ENCODE measurements at places on chromosomes 1 and 21.

DNA sequence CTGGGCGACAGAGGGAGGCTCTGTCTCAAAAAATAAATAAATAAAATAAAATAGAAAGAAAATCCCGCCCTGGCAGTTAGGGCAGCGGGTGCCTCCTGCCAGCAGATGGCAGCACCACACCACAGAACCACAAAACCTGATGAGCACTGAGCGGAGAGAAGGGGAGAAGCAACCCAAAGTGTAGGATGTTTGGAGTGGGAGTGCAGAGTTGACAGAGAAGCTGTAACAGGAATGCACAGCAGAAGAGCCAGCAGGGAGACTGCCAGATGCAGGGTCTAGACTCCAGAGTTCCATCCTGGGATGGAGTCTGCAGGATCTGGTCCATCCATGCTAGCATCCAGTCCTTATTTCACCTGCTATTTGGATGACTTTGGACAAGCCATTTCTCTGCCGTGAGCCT is 29.7 kb upstream of the KIRREL1 start:
- DNase-seq, result peak; percentile 47

GRCh38 chr21:46247699-46248421 is 19.3 kb upstream of the LSS start:
- DNase-seq, result no peak

DNA sequence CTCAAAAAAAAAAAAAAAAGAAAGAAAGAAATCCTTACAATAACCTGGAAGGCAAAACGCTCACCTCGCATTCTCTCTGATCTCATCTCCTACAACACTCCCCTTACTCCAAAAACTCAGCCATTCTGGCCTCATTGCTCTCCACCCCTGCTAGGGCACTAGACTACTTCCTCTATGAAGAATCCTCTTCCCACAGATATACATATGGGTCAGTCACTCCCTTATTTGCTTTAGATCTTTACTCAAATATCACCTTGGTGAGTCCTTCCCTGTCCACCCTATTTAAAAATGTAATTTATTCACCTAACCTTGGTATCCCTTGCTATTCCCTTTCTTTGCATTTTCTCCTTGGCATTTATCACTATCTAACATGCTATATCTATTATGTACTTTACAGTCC is 24.6 kb upstream of the KIF1B start:
- no peak for DNase-seq

DNA sequence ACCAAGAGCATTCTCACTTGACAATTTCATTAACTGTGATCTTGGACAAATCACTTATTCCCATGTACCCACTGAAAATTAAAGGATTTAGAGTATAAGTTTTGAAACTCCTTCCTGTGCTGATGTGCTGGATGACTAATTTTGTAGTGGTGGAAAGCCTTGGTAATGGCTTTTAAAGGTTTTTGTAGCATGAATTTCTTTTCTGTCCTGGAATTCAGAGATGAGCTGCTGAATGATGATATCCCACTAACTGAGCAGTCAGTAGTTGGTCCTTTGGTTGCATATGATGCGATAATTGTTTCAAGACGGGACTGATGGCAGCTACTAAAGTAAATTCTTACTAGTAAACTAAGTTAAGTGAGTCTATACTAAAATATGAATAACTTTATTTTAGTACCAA is 5.2 kb downstream of the RPL5 start:
- DNase-seq, result no peak

DNA sequence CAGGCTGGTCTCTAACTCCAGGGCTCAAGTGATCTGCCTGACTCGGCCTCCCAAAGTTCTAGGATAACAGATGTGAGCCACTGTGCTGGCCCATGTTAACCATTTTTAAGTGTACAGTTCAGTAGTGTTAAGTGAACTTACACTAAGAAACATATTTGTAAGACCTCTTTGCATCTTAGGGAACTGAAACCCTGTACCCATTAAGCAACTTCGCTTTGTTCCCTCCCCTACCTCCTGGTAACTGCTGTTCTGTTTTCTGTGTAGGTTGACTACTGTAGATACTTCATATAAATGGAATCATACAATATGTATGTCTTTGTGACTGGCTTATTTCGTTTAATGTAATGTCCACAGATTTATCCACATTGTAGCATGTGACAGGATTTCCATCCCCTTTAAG is 11.0 kb downstream of the NUDC start:
- DNase-seq, result no peak

- DNase-seq, result no peak
Measured at GRCh38 chr1:11925938-11926292, 312 bp downstream of the KIAA2013 start.

GRCh38 chr1:61754545-61754944 is 12.3 kb downstream of the PATJ start:
- DNase-seq, result peak; percentile 31

DNA sequence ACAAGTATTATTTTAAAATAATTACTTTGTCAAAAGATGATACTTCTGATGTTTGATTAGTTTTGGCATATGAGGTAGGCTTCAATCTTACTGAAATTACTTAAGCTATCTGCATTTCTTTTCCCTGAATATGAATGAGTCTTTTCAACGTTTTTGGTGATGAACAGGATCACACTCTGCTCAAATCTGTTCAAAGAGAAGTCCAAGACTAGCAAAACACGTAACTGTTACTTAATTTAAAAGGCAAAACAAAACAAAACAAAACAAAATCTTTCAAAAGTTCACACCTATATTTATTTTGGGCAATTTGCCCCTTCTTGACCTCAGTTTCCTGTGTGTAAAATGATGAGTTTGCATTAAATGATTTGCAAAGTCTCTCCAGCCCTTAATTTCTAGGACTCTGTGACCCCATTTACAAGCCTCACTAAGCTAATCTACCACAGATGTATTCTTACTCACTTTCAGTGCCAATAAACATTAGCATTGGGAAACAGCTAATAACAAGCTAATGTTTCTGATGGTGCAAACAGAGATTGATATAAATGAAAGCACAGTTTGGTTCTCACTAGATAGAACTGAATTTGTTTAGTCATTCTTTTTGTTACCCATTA is 865.4 kb downstream of the LTN1 start:
- no peak for DNase-seq

GRCh38 chr1:173405834-173406233 is 71.3 kb upstream of the PRDX6 start:
- DNase-seq, result no peak

DNA sequence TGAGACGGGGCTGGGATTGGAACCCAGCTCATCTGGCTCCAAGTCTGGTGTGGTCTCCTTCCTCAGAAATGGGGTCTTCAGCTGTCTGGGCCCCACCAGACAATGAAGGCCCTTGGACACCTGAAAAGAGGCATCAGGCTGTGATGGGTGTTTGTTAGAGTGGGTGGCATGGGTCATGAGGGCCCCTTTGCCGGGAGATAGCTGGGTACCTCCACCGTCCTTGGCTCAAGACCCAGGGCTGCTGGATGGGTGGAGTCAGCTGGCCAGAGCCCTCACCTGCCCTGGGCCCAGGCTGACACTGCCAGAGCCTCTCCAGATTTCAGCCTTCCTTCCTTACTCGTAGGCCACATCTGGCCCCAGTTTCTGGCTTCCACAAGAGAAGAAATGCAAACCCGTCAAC is 13.4 kb upstream of the TTC22 start:
- DNase-seq, result no peak

GRCh38 chr1:160972939-160973338 is 18.3 kb upstream of the ITLN2 start:
- DNase-seq, result no peak

DNA sequence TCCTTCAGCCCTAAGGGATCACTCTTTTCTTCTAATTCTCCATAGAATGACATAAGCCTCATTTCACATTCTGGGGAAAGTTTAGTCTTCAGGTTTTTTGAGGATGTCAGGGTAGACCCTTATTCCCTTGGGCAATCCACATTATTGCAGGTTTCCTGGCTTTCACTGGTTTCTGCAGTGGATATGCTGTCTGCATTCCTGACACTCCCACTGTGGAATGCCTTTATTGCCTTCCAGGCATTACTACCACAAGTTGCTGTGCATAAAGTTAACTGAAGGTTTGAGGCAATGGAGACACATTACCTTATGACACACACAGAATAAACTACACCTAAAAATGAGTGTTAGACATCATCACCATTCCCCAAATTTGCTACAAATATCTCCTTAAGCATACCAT is 12.7 kb downstream of the FASLG start:
- DNase-seq, result no peak

GRCh38 chr1:118785246-118785645 is 202.9 kb downstream of the TBX15 start:
- peak; percentile 2 for DNase-seq

DNA sequence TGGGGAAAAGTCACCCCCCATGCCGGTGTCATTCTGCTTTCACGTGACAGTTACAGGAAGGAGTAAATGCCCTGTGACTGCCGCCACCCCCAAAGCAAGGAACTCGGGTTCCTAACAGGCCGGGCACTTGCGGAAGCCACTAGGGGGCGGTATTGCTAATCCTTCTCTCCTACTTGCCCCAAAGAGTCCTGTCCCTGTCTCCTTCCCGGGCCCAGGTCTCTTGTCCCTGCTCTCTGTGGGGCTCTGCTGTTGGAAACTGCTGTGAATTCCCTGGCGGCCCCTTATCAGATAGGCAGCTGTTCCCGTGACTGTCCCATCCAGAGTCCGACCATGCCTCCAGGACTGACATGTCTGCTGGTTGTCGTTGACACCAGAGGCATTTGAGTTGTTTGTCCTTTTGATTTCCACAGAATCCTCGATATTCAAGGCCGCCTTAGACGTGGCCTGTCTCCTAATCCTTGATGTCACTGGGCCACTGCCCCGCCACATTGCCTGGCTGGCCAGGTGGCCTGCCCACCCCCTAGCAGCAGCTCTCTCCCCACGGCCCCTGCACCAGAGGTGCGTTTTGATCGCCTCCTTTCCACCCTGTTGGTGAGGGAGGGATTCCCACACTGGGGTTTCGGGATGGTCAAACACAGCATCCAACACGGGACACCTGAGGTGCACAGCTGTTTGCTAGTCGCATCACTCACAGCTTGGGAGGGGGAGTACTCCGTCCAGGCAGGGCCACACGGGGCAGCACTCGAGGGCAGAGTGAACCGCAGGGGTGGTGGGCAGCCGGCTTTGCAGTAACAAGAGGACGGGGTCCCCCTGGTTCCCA is 37.3 kb downstream of the CHAF1B start:
- DNase-seq, result no peak

- no peak for DNase-seq
Measured at GRCh38 chr1:1100296-1100695, 15.6 kb downstream of the C1orf159 start.

DNA sequence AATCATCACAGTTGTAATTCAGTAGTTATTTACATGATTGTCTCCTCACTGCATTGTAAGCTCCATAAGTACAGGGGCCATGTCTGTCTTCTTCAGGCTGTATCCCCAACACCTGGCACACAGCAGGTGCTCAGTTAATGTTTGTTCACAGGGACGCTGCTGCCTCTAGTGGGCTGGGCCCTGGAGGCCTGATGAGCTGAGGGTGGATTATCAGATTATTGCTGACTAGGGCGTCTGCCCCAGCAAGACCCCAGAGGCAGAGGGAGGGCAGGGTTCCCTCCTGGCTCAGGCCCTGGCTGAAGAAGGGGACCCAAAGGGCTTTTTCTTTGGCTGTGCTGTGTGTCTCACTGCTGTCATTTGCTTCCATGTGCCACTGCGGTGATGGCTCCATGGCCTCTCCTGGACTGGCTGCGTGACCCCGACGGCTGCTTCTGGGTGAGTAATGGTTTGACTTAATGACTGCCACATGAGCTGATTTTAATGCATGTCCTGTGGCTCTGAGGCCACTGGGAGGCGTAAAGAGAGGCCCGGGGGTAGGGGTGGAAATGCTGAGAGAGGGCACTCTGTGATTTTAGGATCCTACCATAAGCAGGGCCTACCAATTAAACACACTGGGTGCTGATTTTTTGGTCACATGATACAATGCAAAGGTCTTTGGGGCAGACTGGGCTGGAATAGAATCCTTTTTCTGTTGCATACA is 20.8 kb upstream of the EPB41 start:
- DNase-seq, result no peak

GRCh38 chr1:8962812-8963530 is 17.3 kb downstream of the CA6 start:
- no peak for DNase-seq

DNA sequence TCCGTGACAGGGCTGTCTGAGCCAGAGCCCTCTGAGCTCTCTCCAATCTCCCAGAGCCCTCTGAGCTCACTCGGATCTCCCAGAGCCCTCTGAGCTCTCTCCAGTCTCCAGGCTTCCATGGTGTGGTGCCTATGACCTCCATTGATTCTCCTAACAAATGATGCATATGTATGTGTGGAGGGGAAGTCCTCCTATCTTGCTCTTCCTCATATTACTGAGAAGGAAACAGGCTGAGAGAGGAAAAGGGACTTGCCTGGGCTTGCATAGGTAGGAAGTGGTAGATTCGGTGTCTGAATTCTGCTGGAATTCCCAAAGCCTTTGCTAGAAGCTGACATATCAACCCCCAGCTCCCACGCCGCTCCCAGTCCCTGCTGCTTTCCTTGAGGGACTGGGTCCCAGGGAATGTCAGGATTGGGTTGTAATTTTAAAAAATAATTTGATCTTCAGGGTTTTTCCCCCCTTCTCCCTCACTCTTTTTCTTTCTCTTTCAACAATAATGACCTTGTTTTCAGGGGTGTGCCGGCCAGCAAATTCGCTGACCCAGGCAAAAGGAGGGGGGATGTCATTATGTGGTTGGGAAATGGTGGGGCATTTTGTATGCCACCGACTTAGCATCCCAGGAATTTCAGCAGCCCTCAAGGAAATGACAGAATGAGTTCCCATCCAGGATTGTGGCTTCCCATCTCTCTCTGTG is 42.3 kb upstream of the RUNX3 start:
- no peak for DNase-seq

DNA sequence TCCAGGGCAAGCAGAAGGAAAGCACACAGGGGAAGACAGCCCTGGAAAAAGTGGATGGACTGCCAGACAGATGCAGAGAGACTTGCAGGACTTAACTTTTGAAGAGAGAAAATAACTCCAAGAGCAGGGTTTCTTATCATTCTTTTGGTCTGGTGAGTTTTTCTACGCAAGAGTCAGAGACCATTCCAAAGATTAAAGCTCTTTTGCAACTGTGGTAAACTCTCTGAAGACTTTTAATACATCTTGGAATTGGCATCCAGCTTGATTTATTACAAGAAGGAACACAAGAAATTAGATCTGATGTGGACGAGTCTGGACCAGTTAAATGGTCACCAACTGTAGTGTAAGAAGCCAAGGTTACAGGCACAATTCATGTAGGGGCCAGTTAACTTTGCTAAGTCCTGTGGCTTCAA is 153.4 kb downstream of the SIPA1L2 start:
- no peak for DNase-seq

DNA sequence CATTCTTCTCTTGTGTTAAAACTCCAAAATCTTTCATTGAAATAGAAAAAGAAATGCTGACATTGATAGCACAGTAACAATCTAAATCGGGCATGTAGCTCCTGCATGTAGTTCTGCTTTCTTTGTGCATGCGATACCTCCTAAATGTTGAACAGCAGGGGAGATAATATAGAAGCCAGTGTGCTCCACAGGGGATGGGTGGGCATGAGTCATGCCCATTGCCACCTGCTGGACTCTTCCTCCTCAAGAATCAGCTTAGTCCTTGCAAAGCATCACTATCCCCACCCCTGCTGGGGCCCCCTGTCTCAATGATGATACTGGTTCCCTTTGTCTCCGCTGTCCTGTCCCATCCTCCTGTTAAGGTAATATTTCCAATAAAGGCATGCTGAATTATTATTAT is 203.0 kb downstream of the RWDD3 start:
- no peak for DNase-seq

- no peak for DNase-seq
Measured at GRCh38 chr1:171738911-171739310, 3.0 kb downstream of the VAMP4 start.

- no peak for DNase-seq
Measured at GRCh38 chr1:41641475-41641814, 157.0 kb upstream of the EDN2 start.
